ENCODE measurements at places on chromosomes 16 and 17. TPM values are rescaled to one million over a fixed set of nuclear protein-coding genes. Genes with fewer than 3 reads are reported as not detected.

SCGB1C2 gene
- total RNA-seq, result not detected

CCDC200 gene
- not detected for total RNA-seq

CNTNAP1 gene
- 29.9 TPM for total RNA-seq

CNTROB gene
- 29.7 TPM for total RNA-seq

CACNG1 gene
- not detected for total RNA-seq

KRTAP9-4 gene
- not detected for total RNA-seq

PRCD gene
- total RNA-seq, result 0.95 TPM

PRR29 gene
- total RNA-seq, result not detected

GFOD2 gene
- 16.1 TPM for total RNA-seq

TNRC6C gene
- total RNA-seq, result 5.4 TPM

APOH gene
- total RNA-seq, result 0.66 TPM

HIC1 gene
- total RNA-seq, result 61.1 TPM

TNP2 gene
- not detected for total RNA-seq

DHX58 gene
- total RNA-seq, result 29.9 TPM

DOC2B gene
- total RNA-seq, result not detected

PTGES3L gene
- 0.51 TPM for total RNA-seq

SCIMP gene
- 92.2 TPM for total RNA-seq

ZCCHC14 gene
- total RNA-seq, result 0.15 TPM

KRT25 gene
- not detected for total RNA-seq

MLYCD gene
- 3.7 TPM for total RNA-seq

KRTAP2-2 gene
- total RNA-seq, result not detected

CCL17 gene
- total RNA-seq, result 39.5 TPM

RAB37 gene
- 2.3 TPM for total RNA-seq

CCR7 gene
- 192 TPM for total RNA-seq

KRT13 gene
- not detected for total RNA-seq

RDM1 gene
- 9.7 TPM for total RNA-seq

KIF18B gene
- 44.4 TPM for total RNA-seq

Measured in GM12878 (cell line).